Activated gamma-delta T cell (primary cell): ENCODE measurements at places on chromosomes 11 and 22.

DNA sequence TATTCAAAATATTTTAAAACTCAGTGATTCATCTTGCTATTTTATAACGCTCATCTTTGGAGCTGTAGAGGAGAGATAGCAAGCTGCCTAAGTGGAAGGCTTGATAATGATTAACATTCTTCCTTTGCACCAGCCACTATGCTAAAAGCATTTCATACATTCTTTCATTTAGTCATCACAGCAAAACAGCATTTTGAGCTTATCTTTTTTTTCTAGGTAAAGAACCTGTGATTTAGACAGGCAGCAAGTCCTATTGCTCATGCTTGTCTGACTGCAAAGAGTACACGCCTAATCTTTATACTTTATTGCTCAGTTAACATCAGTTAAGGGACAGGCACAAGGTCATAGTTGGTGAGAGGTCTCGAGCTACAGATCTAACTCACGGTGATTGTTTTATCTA is 713.1 kb upstream of the ARHGAP42 start:
- DNase-seq = no peak

- no peak for DNase-seq
Observed at GRCh38 chr11:117419482-117420142, 92.0 kb downstream of the CEP164 start.

DNA sequence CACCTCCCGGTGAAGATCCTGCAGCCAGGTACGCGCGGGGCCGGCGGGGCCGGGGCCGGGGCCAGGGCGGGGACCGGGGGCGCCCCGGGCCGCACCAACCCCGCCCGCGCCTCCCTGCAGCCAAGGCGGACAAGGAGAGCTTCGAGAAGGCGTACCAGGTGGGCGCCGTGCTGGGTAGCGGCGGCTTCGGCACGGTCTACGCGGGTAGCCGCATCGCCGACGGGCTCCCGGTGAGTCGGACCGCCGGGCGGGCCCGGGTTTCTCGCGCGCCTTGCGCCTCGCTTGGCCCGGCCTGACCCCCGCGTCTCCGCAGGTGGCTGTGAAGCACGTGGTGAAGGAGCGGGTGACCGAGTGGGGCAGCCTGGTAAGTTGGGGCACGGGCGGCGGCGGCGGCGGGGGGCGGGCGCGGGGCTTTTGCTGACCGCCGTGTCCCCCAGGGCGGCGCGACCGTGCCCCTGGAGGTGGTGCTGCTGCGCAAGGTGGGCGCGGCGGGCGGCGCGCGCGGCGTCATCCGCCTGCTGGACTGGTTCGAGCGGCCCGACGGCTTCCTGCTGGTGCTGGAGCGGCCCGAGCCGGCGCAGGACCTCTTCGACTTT is 531 bp downstream of the PIM3 start:
- peak; percentile 44 for DNase-seq

GRCh38 chr11:33500861-33501479 is 199.7 kb downstream of the C11orf91 start:
- DNase-seq = no peak

GRCh38 chr22:20228055-20228938 is 39.8 kb downstream of the RTN4R start:
- DNase-seq = no peak

DNA sequence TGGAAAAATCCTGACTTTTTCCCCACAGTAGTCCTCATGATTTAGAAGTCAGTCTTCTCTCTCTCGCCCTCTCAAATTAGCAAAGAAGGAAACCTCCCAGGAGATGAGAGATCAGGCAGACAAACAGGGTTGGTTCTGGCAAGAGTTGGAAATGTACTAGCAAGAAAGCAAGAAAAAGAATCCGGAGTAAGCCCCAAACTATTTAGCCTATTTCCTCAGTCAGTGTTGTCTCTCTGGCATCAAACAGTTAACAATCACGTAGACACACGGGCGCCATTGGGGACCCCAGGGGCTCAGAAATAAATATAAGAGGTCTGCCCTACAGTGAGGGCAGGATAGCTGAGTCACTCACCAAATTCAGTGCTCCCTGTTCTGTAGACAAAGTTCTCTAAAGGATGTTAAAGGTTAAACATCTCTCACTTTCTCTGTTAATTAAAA is 4.7 kb downstream of the C11orf52 start:
- DNase-seq = no peak

- DNase-seq = no peak
Observed at GRCh38 chr11:2892967-2893528, 7.5 kb upstream of the CDKN1C start.

DNA sequence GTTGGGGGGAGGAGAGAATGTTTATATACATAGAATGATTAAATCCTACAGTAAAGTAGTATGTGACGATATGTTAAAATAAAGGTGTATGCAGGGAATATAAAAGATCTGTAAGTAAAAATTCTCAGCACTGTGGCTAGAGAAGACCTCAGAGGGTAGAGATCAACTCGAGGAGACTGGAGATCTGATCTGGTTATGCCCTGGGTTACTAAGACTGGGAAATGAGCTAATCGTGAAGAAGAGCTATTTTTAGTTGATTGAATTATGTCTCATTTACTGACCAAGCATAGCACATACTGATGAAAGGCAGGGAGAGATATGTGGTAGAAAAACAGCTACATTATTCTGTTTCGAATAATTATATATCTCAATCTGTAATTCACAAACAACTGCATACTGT is 42.8 kb upstream of the ALKBH3 start:
- DNase-seq = no peak

- no peak for DNase-seq
Observed at GRCh38 chr11:3205261-3206155, 13.1 kb downstream of the MRGPRG start.

GRCh38 chr11:91446267-91446666 is 778.4 kb upstream of the FAT3 start:
- no peak for DNase-seq

GRCh38 chr11:12199231-12199948 is 89.0 kb downstream of the MICAL2 start:
- no peak for DNase-seq

DNA sequence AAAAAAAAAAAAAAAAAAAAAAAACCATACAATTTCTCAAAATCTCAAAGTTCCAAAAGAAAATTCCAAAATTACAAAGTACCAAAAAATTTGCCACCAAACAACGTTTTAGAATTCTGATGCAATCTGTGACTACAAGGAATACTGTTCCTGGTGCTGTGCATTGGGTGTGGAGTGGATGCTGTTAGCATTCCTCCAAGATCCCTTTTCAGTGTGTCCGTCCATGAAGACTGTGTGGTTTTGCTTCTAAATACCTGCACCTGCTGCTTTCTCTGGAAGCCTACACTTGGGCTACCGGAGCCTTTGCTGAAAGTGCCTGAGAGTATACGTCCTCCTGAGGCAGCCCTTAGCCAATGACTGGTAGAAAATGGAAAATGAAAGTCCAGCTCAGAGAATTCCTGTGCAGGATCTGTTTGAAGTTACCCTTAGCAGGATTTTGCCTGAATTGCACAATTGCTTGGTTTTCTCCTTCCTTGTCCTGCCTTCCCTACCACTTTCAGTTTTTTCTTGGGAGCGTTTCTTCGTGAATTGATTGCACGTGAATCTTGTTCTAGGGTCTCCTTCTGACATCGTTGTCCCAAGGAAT is 140.8 kb downstream of the TRPC6 start:
- DNase-seq = no peak

- DNase-seq = no peak
Observed at GRCh38 chr11:14082338-14082737, 119.8 kb downstream of the SPON1 start.

GRCh38 chr11:113276466-113276865 is 37.9 kb upstream of the TTC12 start:
- DNase-seq = no peak

DNA sequence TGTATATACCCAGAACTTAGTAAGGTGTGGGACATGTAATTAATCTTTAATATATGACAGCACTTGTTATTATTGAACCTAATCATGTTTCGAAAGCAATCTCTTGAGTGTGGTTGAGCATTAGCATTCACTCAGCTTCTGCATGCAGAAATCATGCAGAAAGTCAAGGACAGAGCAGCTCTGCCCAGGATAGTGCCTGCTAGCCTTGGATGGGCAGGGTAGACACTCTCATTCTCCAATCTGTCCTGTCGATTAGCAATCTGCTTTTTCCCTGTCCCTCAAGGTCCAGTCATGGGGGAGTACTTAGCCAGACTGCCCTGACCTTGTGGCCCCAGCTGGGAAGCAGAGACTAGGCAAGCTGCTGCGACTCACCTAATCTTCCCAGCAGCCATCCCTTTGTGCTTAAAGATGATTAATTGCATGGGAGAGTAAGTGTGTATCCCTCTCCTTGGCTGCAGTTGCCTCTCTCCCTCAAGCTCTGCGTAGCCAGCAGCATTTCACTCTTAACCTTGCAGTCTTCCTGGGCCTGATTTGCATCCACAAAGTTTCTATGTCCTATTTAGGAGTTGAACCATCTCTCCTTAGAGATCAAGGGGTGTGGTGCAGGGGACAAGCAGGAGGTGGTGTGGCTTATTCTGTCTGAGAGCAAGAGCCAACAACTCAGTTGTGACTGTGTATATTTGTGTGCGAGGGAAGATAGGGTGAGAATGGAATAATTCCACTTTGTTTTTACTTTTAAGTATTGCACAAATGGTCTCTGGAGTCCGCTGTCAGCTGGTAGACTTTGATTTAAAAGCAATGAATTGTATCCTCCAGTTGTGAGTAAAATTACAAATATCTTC is 101.4 kb downstream of the FDX1 start:
- no peak for DNase-seq

DNA sequence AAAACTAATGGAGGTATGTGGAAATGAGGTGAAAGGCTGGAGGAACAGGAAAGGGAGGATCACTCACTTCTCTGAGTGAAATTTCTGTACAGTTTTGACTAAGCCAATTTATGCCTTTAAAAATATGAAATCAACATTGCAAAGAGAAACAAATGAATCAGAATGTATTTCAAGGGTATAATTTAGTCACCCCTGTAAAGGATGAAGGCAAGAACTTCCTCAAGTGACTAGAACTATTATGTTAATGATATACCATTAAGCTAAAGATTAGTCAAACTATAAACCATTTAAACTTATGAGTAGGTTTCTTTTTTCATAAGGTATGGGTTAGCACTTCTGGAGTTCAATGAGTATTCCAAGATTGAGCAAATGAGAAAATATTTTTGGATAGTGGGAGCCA is 184.5 kb upstream of the CHORDC1 start:
- no peak for DNase-seq

DNA sequence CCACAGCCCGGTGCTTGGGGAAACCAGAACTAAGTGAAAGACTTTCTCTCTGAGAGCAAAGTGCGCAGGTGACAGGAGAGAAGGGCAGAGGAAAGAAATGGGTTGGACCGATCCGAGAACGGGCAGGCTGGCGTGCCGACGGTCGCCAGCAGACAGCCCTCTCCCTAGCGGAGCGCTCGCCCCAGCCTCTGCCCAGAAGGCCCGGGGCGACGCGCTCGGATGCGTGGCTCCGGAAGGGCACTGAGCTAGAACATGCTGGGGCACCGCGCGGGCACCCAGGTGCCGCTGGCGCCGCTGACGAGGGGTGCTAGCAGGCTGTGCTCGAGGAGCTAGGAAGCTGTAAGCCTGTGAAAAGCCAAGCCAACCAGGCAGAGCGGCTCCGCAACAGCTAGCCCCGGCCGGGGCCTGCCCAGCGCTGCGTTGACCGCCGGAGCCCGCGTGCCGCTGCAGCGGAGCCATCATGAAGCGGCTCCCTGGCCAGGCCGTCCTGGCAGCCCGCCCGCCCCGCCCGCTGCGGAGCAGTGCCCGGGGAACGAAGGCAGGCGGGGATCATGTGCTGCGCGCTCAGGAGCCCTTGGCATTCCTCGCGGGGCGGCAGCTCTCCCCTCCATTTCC is 22.1 kb upstream of the RRAS2 start:
- peak; percentile 31 for DNase-seq

- DNase-seq = no peak
Observed at GRCh38 chr11:132464939-132465338, 1067.4 kb downstream of the OPCML start.

GRCh38 chr11:1669546-1670218 is 27.3 kb upstream of the KRTAP5-6 start:
- no peak for DNase-seq

DNA sequence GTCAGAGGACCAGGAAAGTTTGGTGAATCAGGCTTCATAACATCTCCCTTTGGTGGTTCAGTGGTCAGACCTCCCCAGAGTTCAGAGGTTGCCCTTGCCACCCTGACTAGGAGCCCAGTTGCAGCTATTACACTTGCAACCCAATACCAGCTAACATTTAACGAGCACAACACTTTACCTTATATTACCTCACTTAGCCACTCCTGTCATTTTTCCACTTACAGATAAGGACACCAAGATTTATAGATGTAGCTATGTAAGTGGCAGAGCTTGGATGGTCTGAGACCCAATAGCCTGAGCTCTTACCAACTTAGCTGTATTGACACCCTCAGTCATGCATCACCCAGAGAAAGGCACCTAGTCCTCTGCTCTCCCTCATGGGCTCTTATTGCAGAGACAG is 234.7 kb downstream of the INSC start:
- no peak for DNase-seq

- no peak for DNase-seq
Observed at GRCh38 chr11:32549611-32550187, 33.9 kb upstream of the EIF3M start.

DNA sequence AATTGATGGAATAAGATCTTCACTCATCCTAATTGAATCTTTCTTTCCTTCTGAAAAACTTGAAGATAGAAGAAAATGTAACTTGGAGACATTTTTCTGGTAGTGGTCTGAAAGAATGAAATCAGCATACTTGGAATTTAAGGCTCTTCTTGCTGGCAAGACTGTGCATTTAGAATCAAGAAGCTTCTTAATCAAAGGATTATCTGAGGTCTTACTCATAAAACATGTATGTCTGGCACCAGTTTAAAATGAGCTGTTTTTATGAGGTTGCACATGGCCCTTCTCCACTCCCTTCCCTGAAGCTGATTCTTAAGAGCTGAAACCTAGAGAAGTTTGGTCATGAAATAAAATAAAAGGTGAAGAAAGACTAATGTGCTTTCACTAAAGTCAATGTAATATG is 77.3 kb downstream of the ARHGEF12 start:
- DNase-seq = no peak

- no peak for DNase-seq
Observed at GRCh38 chr11:46674463-46675287, 25.7 kb downstream of the ARHGAP1 start.

GRCh38 chr11:107564877-107565218 is 687 bp downstream of the ALKBH8 start:
- DNase-seq = no peak

GRCh38 chr11:104916442-104916841 is 18.2 kb upstream of the CASP12 start:
- no peak for DNase-seq

- no peak for DNase-seq
Observed at GRCh38 chr11:129089279-129089678, 102.8 kb downstream of the ARHGAP32 start.

GRCh38 chr22:31247726-31248125 is 35.6 kb downstream of the LIMK2 start:
- DNase-seq = no peak
